Stimulated activated CD4-positive, alpha-beta T cell treated with anti-CD3 and anti-CD28 coated beads, TNF-alpha, amount 100 ng/mL, for 4 hours (primary cell): ENCODE measurements at places on chromosomes 4 and X.

GRCh38 chr4:17490575-17491059, 21.3 kb downstream of the QDPR start:
- no peak for DNase-seq

DNA sequence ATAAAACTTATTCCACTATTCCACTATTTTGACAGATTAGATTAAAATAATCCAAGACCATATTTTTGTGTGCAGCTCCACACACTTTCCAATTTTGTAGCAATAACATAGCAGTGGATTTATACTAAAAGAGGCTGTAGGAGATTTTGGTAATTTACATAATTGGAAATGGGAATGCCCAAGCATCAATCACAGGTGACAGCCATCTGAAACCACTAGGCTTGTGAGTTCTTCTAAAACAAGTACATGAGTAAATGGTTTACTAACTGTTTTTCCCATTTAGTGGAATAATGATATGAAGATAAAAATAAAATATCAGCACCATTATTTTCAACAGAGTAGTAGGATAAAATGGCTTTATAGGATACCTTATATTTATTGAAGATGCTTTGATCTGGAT, 4.4 kb downstream of the ANK2 start:
- DNase-seq, result no peak

- DNase-seq, result no peak
Measured at GRCh38 chr4:54386042-54386669, 157.1 kb downstream of the PDGFRA start.

GRCh38 chr4:3115637-3116270, 41.3 kb downstream of the HTT start:
- DNase-seq, result no peak

GRCh38 chrX:37921758-37922157, 74.4 kb upstream of the DYNLT3 start:
- DNase-seq, result no peak

- no peak for DNase-seq
Measured at GRCh38 chrX:20527041-20527440, 260.3 kb upstream of the RPS6KA3 start.

DNA sequence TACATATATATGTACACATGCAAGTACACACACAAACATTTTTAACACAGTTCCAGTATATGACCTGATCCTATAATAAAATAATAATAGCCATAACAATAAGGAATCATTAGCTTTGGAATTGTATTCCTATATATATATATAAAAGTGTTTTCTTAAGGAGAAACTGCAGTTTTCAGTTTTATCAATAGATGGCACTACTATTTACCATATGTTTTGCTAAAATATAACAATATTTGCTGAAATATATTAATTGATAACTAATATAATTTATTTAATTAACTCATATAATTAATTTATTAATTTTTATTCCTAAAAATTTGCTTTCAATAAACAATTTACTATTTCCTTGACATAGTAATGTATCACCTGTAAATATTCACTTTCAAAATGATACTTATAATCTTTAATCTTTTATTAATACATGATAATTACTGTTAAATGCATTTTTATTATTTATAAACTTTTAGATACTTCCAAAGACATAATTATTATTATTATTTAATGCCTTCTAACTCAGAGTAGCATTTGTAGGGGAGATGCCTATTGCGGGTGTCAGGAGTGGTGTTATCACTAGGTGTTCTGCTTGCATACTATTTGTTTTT, 599.5 kb downstream of the FSTL5 start:
- no peak for DNase-seq

GRCh38 chr4:100945789-100946188, 401.5 kb downstream of the PPP3CA start:
- DNase-seq, result no peak

- no peak for DNase-seq
Measured at GRCh38 chr4:3367866-3368265, 73.9 kb upstream of the HGFAC start.

- no peak for DNase-seq
Measured at GRCh38 chr4:172725581-172725980, 443.0 kb upstream of the GALNT7 start.

DNA sequence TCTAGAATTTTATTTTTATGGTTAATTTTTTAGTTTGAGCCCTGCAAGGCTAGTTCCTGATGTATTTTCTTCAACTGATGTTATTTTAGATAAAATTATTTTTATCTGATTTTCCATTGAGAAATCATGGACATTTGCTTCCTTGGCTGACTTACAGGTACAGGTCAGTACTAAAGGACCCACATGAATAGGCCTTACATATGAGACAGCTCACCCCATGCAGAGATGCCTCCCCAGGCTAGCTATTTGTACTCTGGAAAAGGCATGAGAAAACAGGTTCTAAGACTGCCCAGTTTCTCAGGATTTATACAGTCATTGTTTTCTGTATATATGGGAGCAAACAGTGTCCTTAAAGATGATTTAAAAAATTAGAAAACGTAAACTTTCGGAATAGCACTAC, 255.5 kb downstream of the BMPR1B start:
- no peak for DNase-seq

GRCh38 chr4:77141964-77142645, 14.9 kb upstream of the CCNG2 start:
- no peak for DNase-seq

DNA sequence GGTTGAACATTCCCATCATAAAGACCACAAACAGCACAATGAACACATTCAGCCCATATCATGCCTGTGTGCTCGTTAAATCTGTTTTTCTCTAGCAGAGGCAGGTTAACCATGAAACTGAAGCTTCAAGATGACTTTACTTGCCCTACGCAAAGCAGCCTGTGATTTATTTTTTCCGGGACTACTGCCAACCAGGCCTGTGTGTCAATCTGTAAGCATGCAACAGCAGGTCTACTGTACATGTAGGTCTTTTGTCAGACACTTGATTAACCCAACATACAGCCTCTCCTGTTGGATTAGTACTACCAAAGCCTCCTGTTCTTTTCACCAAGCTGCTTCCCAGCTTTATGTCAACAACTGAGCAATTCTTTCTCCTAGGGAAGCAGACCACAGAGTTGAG, 85.5 kb upstream of the ACSL1 start:
- no peak for DNase-seq

- no peak for DNase-seq
Measured at GRCh38 chr4:168765322-168765721, 244.7 kb downstream of the CBR4 start.

DNA sequence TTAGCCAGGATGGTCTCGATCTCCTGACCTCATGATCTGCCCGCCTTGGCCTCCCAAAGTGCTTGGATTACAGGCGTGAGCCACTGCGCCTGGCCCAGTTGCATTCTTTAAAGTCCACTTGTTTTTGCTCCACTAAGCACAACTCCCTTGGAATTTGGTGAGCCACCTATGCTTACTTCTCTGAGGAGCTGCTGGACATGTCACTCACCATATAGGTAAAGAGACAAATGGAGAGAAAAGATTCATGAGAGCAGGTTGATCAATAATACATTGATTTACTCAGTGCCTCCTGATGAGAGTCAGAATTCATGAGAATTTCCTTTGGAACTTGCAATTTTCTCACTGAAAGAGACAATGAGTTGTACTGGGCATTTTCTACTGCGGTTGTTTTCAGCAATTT, 48.2 kb downstream of the USP26 start:
- DNase-seq, result no peak

- no peak for DNase-seq
Measured at GRCh38 chrX:150163956-150164726, 199.0 kb upstream of the MAMLD1 start.

DNA sequence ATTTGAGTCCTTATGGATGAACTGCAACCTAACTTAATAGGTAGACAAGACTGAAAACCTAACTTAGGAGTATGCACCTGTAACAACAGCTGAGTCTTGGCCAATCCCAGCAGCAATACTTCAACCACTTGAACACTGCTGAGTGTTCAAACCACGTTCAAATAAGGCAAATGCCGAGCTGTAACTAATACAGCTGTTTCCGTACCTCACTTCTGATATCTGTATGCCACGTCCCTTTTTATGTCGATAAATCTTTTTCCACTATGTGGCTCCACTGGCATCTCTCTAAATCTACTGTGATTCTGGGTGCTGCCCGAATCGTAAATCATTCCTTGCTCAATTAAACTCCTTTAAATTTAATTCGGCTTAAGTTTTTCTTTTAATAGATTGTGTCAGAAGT, 459.7 kb downstream of the INPP4B start:
- no peak for DNase-seq

- no peak for DNase-seq
Measured at GRCh38 chr4:43223820-43224219, 331.3 kb downstream of the GRXCR1 start.

DNA sequence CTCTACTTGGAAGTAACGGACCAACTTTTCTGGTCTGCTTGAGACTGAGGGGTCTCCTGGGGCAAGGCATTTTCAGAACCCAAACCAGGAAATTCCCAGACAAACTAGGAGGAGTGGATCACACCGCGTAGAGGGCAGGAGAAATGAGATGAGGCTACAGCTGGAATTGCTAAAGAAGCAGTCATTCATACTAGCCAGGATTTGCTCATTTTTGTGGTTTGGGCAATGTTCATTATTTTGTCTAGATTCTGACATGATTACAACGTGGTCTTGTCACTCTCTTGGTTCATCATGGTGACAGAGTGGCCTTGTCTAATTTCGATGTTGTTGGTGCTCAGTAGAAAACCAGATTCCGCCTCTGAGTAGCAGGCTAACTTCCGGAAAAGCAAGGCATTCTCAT, 63.2 kb downstream of the BANK1 start:
- no peak for DNase-seq

DNA sequence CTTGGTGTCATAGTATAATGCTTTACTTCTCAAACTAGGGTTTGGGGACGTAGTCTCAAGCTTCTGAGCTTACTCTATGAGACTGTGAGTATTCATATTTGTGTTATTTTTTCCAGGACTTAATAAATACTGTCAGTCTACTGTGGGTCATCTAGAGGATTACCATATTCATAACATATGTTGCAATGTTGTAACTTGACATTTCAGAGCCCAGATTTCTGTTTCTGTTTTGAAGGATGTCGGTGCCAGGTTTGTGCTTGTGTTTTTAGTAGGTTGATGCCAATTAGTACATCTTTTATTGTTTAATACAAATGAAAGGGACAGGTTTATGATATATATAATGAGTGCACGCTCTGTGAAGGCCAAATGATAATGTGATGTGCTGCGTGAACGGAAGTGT, 69.6 kb downstream of the SPANXN4 start:
- DNase-seq, result no peak

- no peak for DNase-seq
Measured at GRCh38 chr4:1695913-1696312, 11.8 kb upstream of the FAM53A start.

DNA sequence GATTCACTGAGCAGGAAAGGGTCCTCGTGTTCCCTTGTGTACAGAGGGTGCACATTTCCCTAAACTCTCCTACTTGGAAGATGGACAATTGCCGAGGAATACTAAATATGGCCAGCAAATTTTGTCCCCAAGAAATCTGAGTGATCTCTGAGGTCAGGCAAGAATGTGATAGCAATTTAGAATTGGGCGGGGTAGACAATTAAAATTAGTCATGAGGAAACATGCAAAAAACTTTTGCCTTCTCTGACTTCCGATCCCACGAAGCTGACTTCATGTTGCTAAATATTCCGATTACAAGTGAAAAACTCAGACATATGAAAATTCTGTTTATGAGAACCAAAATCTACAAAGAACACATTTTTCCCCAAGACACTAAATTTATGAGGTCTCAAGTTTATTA, 453.9 kb upstream of the ZFP42 start:
- no peak for DNase-seq

- DNase-seq, result no peak
Measured at GRCh38 chrX:79094075-79094832, 50.2 kb upstream of the GPR174 start.

DNA sequence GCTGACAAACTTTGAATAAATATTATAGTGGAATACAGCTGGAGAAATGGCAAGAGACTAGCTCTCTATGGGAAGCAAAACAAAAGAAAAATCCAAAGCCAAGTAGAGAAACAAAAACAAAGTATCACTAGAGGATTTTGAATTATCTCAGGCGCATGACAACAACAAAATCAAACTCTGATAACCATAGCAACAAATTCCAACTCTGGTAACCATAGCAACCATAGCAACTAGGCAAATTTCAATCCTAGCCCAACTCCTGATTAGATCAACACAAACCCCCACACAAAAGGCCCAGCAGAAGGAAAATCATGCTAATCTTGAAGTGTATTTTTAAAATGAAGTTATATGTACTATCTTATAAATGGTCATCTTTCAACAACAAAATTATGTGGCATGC, 98.4 kb upstream of the MAGEE2 start:
- no peak for DNase-seq

DNA sequence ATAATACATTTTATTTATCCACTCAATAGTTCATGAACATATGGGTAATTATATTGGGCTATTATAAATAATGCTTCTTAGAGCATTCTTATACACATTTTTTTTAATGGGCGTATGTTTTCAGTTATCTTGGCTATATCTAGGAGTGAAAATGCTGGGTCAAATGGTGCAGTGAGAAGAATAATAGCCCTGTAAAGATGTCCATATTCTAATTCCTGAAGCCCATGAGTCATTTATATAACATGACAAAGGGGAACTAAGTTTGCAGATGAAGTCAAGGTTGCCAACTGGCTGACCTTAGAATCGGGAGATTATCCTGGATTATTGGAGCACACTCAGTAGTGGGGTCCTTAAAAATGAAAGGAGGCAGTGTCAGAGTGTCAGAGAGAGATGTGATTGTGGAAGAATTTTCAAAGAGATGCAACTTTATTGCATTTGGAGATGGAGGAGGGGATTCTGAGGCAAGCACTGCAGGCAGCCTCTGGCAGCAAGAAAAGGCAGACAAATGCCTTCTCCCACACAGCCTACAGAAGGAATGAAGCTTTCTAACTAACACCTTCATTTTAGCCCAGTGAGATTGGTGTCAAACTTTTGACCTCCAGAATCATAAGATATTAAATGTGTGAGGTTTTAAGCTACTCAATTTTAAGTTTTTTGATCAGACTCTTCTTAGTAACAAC, 106.1 kb upstream of the HS3ST1 start:
- DNase-seq, result no peak

DNA sequence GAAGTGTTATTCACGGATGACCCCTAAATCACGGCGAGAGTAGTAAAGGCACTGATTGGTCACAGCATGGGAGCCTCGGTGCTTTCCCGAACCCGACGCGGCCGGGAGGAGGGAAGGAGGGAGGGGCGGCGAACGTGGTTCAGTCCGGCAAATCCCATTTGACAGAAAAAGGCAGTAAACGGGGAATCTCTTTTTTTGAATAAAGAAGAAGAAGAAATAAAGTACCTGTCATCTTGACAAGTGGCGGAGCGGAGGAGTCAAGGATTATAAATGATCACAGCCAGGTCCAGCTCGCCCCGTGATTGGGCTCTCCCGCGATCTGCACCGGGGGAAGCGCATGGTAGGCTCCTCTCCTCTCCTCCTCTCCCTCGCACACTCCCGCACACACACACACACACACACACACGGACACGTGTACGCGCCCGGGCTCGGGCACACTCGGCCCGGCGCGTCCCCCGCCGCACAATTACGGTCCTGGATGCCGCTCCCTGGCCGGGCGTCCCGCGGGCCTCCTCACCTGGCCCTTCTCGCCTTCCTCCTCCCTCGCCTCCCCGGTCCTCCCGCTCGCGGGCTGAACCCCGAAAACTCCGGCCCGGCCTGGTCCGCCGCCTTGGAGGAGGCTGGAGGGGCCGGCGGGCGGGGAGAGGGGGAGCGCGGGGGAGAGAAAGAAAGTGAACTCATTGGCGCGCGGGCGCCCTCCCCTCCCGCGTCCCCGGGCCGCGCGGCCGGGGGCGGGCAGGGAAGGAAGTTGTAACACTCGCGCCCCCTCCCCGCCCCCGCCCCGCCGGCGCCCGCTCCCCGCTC, 99.2 kb upstream of the TENM3 start:
- DNase-seq, result no peak

GRCh38 chrX:55818673-55819375, 101.3 kb downstream of the RRAGB start:
- no peak for DNase-seq
